ENCODE measurements at places on chromosomes 11 and 22.

GRCh38 chr11:8720352-8720751 lies 37.8 kb downstream of the RPL27A start:
- no peak for DNase-seq

- DNase-seq: no peak
Observed at GRCh38 chr22:47294222-47294532, 531.7 kb downstream of the TBC1D22A start.

DNA sequence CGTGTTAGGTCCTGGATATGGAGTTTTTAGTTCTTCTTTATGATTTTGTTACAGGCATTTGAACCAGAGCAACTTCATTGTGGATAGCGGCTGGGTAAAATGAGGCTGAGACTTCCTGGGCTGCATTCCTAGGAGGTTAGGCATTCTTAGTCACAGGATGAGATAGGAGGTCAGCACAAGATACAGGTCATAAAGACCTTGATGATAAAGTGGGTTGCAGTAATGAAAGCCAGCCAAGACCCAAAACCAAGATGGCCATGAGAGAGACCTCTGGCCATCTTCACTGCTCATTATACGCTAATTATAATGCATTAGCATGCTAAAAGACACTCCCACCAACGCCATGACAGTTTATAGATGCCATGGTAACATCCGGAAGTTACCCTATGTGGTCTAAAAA lies 23.4 kb upstream of the CLMP start:
- DNase-seq: no peak

- DNase-seq: no peak
Observed at GRCh38 chr22:44381761-44382115, 69.0 kb upstream of the SHISAL1 start.

- no peak for DNase-seq
Observed at GRCh38 chr11:29153078-29153477, 863.8 kb downstream of the KCNA4 start.

DNA sequence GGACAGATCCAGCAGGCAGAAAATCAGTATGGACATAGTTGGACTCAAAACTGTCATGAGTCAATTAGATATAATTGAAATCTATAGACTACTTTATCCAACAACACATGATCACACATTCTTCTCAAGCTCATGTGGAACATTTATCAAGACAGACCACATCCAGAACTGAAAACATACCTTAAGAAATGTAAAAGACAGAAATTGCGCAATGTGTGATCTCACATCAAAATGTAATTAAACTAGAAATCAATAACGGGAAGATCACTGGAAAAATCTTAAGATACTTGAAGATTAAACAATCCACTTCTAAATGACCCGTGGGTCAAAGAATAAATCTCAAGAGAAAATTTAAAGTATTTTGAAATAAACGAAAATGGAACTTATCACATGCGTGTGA lies 435.3 kb downstream of the OPCML start:
- no peak for DNase-seq

- DNase-seq: no peak
Observed at GRCh38 chr11:44709281-44709562, 17.5 kb upstream of the TSPAN18 start.

GRCh38 chr11:46529095-46529905 lies 64.5 kb downstream of the AMBRA1 start:
- peak; percentile 75 for DNase-seq

Measured in stimulated activated CD4-positive, alpha-beta T cell treated with anti-CD3 and anti-CD28 coated beads, Interleukin-1b, Interleukin-23, amount 100 ng/mL, for 48 hours (primary cell).